ENCODE measurements at places on chromosomes 5 and 9.

DNA sequence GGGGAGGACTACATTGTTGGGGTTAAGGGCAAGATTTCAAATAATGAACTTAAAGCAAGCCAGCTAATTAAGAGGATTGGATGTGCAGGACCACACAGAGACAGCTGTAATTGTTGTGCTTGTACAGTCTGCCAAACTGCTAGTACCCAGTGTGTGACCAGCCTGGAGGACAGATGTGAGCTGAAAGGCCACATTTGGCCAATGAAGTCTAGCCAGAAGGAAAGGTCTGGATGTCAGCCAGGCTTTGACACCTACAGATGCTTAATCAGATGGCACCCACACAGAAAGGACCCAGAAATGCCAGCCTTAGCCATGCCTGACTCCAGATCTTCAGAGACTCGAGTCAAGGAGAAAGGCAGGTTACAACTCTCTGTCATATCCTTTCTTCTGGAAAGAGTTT lies 491.1 kb downstream of the KIF4B start:
- H3K4me3 ChIP-seq, result no peak overlapping the region
- DNase-seq, result no peak
- H3K36me3 ChIP-seq, result no peaks in the 10 kb centered on the region
- H3K4me1 ChIP-seq, result no peaks in the 10 kb centered on the region
- no peaks in the 10 kb centered on the region for H3K27me3 ChIP-seq

DNA sequence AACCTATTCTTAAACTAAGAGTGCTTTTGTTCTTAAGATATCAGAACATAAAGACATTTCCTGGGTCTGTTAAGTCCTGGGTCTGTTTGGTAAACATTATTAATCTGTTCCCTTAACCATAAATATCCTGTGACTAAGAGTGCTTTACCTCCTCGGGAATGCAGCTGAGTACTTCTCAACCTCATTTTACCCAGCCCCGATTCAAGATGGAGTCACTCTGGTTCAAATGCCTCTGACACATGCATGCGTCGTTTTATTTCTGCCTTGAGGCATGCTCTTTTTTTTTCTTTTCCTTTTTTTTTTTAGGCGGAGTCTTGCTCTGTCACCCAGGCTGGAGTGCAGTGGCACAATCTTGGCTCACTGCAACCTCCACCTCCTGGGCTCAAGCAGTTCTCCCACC lies 39.8 kb upstream of the FBXL17 start:
- H3K4me1 ChIP-seq, result no peaks in the 10 kb centered on the region
- no peaks in the 10 kb centered on the region for H3K27me3 ChIP-seq
- no peak overlapping the region for H3K27ac ChIP-seq

DNA sequence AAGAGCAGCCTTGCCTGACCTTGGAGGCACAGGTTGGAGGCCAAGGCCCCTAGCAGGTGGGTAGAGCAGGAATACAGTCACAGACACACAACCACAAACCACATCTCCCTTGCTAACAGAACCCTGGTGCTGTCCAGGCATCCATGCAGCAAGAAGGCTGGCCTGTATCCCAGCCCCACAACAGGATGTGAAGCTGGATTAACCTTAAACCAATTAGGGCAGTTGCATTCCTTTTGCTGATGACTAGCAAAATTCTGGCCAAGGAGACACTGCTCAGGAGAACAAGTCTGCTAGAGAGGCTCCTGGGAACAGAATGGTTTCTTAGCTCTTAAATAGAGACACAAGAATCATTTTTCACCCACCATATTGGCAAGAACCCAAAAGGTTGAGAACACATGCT lies 97.8 kb downstream of the C5orf15 start:
- no peak overlapping the region for H3K27ac ChIP-seq
- no peaks in the 10 kb centered on the region for H3K36me3 ChIP-seq
- no peak for DNase-seq

GRCh38 chr5:53893626-53894025 lies 333.2 kb downstream of the NDUFS4 start:
- no peak for DNase-seq
- H3K27me3 ChIP-seq, result no peaks in the 10 kb centered on the region
- no peak overlapping the region for H3K4me3 ChIP-seq
- no peak overlapping the region for H3K27ac ChIP-seq
- no peaks in the 10 kb centered on the region for H3K36me3 ChIP-seq

DNA sequence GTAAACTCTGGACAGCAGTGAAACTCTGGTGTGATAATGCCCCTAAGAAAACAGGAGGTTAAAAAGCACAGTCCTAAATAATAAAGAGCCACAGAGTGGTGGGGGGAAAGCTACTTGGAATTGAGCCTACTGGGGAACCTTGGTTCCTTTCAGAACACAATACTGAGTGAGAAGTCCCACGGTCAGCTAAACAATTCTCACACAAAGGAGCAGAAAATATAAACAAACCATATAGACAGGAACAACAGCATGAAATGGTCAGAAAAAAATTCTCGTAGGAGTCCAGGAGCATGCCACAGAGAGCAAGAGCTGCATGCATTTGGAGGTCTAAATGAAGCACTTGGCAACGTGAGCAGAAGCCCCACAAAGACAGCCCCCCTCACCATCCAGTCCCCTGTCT lies 56.0 kb downstream of the TEK start:
- DNase-seq, result no peak
- no peaks in the 10 kb centered on the region for H3K27me3 ChIP-seq
- no peak overlapping the region for H3K4me3 ChIP-seq
- H3K27ac ChIP-seq, result no peak overlapping the region

DNA sequence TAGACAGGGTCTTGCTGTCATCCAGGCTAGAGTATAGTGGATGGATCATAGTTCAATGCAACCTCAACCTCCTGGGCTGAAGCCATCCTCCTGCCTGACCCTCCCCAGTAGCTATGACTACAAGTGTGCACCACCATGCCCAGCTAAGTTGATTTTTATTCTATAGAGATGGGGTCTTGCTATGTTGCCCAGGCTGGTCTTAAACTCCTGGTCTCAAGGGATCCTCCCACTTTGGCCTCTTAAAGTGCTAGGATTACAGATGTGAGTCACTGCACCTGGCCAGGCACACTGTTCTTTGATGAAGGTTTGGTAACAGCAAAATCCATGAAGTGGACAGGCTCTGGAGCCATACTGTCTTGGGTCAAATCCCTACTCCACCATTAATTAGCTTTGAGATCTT lies 6.5 kb upstream of the GFRA3 start:
- peaks cover 9% of the 10 kb centered on the region for H3K36me3 ChIP-seq
- peaks cover under 1% of the 10 kb centered on the region for H3K4me1 ChIP-seq
- DNase-seq, result no peak
- peaks cover 2% of the 10 kb centered on the region for H3K27me3 ChIP-seq
- no peak overlapping the region for H3K4me3 ChIP-seq
- no peak overlapping the region for H3K27ac ChIP-seq

DNA sequence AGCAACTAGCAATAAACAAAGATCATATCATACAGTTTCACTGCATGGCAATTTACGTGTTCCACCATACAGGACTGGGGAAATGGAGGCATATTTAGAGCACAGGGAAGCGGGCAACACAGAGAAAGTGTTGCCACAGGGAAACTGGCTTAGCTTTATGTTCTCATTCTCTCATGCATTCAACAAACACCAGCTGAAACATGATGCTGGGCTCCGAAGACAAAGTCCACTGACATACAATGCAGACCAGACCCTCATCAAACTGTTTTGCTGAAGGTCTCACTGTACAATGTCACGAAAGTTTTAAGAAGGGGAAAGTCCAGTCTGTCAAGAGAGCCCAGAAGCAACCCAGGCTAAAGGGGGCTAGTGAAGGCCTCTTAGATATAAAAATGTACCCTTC lies 115.1 kb downstream of the MAPKAP1 start:
- H3K4me3 ChIP-seq, result no peak overlapping the region
- no peaks in the 10 kb centered on the region for H3K27me3 ChIP-seq
- peaks cover 11% of the 10 kb centered on the region for H3K4me1 ChIP-seq
- no peak for DNase-seq

DNA sequence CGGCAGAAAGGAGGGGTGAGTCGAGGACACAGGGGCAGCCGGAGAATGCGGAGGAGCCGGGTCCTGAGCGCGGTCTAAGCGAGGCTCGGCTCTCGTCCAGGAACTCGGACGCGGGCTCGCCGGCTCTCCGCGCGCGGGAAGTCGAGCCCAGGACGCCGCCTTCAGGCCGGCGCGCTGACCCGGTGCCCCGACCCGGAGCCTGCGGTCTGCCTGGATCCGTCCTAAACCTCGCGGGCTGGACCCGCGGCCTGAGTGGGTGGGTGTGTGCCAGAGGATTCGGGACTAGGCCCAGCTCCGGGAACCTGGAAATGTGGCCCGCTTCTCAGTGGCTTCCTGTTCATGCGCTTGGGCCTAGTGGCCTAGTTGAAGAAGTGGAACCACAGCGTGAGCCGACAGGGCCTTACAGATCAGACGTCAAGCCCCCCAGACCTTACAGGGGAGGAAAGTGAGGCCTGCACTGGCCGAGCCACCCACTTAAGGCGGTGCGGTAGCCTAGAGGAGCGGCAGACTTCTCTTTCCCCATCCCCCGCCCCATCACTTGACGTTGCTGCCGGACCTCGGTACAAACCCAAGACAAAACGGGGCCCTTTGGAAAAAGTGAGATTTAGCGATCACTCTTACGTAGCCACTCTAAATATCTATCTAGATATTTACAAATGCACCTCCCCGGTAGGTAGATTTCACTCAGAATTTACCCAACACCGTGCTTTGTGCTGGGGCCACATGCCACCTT lies 1.2 kb downstream of the CDKN2B-AS1 start:
- H3K36me3 ChIP-seq, result no peaks in the 10 kb centered on the region
- peak overlapping the region; percentile 90 for H3K4me3 ChIP-seq
- DNase-seq, result peak; percentile 67
- peaks cover 16% of the 10 kb centered on the region for H3K27me3 ChIP-seq
- H3K27ac ChIP-seq, result peak overlapping the region; percentile 94

GRCh38 chr5:65854925-65855324 lies 71.5 kb upstream of the ERBIN start:
- H3K27ac ChIP-seq, result no peak overlapping the region
- no peaks in the 10 kb centered on the region for H3K36me3 ChIP-seq
- DNase-seq, result no peak
- H3K27me3 ChIP-seq, result no peaks in the 10 kb centered on the region
- no peaks in the 10 kb centered on the region for H3K4me1 ChIP-seq

DNA sequence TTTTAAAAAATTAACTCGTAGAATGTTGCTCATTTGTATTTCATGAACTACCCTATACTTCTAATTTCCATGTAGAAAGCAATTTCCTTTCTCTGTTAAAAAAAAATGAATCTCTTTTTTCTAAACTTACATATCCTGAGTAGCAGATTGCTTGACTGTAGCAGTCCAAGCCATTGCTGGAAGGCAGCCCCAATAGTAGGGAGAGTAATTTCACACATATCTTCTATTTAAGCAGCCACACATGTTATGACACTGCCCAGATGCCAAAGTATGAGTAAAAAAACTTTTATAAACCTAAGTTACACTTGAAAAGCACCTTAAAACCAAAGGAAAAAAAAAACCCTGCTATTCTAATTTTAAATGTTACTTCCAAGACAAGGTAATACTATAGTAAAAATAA lies 69.6 kb downstream of the FBXL17 start:
- H3K4me1 ChIP-seq, result no peaks in the 10 kb centered on the region
- H3K4me3 ChIP-seq, result no peak overlapping the region
- no peak for DNase-seq
- H3K27me3 ChIP-seq, result no peaks in the 10 kb centered on the region

DNA sequence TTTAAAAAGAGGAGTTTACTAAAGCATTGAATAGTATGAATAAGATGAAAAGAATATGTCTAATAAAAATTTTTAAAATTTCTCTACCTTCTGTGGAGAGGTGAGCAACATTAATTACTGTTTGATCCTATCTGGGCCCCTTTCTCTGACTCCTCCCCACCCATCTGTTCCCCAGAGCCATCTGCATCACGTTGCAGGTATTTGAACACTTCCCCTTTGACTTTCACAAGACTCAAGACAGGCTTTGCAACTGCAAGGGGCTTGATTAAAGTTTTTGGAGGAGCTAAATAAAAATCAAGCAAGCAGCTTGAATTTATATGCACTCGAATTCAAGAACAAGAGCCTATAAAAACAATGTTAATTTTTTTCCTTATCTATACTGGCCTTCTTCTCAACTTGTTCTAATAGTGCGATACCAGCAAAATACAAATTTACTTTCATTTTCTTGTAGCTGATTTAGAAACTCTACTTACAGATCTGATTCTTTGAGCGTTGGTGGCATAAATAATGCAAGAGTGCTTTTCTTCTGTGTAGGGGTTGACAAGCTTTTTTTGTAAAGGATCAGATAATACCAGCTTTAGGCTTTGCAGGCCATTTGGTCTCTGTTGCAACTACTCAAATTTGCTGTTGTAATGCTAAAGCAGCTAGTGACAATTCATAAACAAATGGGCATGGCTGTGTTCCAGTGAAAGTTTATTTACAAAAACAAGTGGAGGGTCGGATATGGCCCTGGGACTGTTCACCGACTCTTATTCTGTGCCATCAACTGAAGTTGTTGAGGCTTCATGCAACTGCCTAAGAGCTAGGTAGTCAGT lies 21.2 kb downstream of the TXNDC8 start:
- DNase-seq, result no peak
- no peaks in the 10 kb centered on the region for H3K36me3 ChIP-seq
- no peaks in the 10 kb centered on the region for H3K27me3 ChIP-seq
- H3K4me3 ChIP-seq, result no peak overlapping the region
- no peaks in the 10 kb centered on the region for H3K4me1 ChIP-seq
- no peak overlapping the region for H3K27ac ChIP-seq

- no peaks in the 10 kb centered on the region for H3K27me3 ChIP-seq
- H3K4me1 ChIP-seq, result peaks cover 18% of the 10 kb centered on the region
- peak; percentile 80 for DNase-seq
- H3K27ac ChIP-seq, result peak overlapping the region; percentile 76
- H3K36me3 ChIP-seq, result no peaks in the 10 kb centered on the region
- peak overlapping the region; percentile 71 for H3K4me3 ChIP-seq
These were observed 992 bp upstream of the RPP25L start for GRCh38 chr9:34612788-34613390.

DNA sequence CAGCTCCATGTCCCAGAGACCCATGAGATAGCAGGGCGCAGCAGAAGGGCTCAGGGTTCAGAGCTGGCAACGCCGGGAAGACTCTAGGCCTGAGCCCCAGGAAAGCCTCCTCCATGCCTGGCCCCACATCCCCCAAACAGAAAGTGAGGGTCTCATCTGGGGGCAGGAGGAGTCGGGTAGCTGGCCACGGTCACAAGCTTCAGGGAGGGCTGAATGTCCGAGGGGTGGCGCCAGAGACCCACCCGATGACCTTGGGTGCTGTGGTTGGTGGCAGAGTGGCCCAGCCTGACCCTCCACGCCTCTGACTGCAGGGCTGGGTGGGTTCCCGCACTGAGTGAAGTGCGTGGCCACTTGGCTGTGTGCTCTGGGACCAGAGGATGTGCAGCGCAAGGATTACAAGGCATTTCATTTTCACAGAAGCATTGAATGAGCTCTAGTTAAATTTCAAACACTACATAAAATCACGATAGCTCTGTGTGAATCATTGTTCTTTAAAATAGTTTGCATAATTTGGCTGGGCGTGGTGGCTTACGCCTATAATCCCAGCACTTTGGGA lies 3.0 kb downstream of the C8G start:
- H3K27ac ChIP-seq, result no peak overlapping the region
- no peaks in the 10 kb centered on the region for H3K36me3 ChIP-seq
- peak; percentile 51 for DNase-seq
- no peak overlapping the region for H3K4me3 ChIP-seq

All from left lung (tissue), 14 donors.